ENCODE measurements at places on chromosomes 7 and 10.
A peak's percentile ranks its signal among the peaks of the same experiment; 100 is the strongest.

DNA sequence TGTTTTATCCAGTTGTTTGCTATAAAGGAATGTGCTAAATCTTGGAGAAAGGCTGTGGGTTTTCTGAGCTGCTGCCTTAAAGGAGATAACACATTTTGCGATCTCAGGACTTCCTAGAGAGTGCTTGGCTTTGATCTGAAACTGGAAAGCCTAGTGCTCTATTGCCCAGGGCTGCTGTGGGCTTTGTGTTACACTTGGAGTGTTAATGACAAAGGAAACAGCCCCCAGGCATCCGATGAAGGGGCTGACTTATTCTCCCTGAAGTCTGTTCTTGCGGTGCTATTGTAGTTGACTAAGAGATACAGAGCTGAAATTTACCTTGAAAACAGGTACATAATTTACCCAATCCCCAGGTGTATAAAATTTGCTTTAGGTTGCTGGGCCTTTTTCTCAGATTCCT lies 74.5 kb downstream of the SND1 start:
- no peak for DNase-seq

GRCh38 chr7:71408271-71408670 lies 276.3 kb downstream of the GALNT17 start:
- DNase-seq = peak; percentile 75

GRCh38 chr7:98287486-98287959 lies 6.0 kb downstream of the BRI3 start:
- no peak for DNase-seq

- no peak for DNase-seq
Observed at GRCh38 chr10:46514431-46514861, 42.0 kb downstream of the GPRIN2 start.

DNA sequence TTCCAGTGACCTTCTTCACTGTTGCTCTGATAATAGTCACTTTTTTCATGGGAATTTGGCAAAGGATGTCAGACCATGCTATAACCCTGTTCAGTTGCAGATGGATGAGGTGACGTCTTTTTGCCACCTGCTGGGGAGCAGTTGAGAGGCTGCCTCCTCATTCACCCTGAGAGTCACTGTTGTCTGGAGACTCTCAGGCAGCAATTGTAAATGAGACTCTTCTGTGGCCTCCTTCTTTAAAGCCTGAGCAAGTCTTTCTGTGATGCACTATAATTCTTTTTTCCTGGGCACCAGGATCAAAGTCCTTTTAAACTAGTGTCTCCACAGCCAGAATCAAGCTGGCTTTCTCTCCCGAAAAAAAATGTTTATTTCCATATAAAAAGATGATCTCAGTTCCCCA lies 345.1 kb downstream of the ARL4A start:
- no peak for DNase-seq

GRCh38 chr7:83588602-83589240 lies 60.2 kb downstream of the SEMA3E start:
- DNase-seq = no peak

- DNase-seq = no peak
Observed at GRCh38 chr10:4820804-4821401, 5.1 kb upstream of the AKR1E2 start.

DNA sequence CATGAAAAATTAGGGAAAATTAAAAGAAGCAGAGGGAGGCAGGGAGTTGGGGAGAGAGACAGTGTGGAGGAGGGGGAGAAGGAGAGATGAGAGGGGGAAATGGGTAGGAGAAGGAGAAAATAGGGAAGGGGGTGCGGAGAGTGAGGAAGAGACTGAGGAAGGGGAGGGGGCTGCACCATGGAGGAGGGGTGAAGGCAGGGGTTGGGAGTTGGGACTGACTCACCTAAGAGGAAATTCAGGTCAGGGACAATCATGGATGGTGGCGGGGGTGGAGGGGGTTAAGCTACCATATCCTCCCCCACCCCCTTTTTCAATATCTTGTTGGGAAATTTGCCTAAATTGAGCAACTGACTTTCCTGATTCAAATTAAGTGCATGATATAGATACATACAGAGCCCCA lies 8.0 kb downstream of the GRK5 start:
- DNase-seq = no peak

DNA sequence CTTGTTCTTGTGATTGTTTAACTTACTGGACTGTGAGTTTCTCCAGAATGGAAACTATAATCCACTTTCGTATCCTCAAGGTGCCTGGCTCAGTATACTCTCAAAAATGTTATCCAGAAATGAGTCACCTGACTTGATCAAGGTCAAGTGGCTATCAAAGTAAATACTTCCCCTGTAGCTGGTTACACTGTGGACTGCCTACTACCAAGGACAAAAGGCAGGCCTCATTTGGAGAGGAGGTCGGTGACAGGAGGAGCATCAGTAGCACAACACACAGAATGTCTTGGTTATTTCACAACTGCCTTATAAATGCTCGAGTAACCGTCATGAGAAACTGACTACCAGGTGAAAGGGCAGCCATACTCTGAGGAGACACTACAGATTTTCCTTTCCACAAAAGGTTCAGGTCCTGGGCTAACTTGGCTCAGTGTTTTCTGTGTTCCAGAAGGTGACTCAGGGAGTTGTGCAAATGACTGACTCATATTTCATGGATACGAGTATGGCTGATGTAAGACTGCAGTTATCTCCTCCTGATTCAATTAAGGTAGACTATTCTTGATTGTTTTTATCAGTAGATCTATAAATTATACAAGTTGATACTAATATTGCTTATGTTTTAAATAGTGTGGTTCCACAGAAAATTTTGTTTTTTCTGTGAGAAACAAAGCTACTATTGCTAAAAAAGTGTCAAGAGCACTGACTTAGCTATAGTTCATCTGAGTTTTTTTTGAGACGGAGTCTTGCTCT lies 4.2 kb upstream of the CCNY start:
- DNase-seq = no peak

GRCh38 chr10:17655567-17656146 lies 11.7 kb downstream of the STAM start:
- DNase-seq = no peak

- no peak for DNase-seq
Observed at GRCh38 chr10:11819027-11819426, 4.1 kb upstream of the PROSER2 start.

- DNase-seq = no peak
Observed at GRCh38 chr7:16804674-16805439, at the start of gene AGR2. TSS of gene AGR2 (minus strand) at chr7:16804999. CDS start at chr7:16801796, 3,203 bp downstream.

DNA sequence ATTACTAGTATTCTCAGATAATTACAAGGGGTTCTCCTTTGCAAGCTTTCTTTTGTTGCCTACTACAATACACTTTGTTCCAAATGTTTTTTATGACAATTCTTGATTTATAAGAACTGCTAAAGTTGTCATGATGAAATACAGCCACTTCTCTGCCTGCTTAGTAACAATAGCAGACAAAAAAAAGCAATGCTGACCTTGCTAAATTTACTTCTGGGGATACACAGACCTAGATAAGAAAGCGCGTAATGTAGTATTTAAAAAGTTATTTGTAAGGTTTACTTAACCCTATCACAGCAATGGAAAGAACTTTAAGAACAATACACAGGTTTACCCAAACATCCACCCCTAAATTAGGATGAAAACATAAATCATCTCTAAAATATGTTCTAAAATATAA lies 311.1 kb downstream of the DOCK4 start:
- no peak for DNase-seq

- DNase-seq = no peak
Observed at GRCh38 chr10:88088441-88089340, 225.3 kb downstream of the PTEN start.

DNA sequence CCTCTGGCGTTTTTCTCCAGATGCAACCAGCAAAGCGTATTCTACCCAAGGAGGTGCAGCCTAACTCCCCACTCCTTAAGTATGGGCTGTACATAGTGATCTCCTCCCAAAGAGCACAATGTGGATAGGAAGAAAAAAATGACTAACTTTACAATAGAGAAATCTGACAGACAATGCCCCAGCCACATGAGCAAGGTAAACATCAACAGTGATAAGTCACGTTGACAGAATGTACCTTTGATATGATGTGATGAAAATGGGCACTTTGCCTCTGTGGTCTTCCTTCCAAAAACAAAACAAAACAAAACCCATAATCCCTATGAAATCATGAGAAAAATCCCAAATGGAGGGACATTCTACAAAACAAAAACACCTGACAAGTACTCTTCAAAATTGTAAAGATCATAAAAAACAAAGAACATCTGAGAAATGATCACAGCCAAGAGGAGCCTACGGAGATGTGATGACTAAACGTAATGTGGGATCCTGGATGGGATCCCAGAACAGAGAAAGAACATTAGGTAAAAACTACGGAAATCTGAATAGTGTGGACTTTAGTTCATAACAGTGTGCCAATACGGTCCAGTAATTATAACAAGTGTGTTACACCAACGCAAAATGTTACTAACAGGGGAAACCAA lies 50.6 kb downstream of the ABLIM1 start:
- DNase-seq = no peak

- no peak for DNase-seq
Observed at GRCh38 chr7:30968294-30968693, 4.5 kb downstream of the GHRHR start.

DNA sequence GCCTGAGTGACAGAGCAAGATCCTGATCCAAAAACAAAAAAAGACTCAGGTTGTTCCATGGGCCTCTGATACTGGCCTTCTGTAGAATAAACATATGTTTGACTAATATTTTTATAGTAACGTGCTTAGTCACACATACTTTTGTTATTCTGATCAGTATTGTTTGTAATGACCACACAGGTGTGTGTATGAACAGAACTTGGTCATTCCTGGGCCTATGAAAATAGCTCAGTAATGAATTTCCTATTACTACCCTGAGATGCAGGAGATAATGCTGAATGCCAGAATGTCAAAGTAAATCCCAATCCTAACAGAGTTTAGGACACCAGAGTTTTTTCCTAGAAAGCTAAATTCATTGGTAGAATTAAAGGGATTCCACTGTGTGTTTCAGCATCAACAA lies 108.7 kb downstream of the DOCK4 start:
- DNase-seq = no peak

DNA sequence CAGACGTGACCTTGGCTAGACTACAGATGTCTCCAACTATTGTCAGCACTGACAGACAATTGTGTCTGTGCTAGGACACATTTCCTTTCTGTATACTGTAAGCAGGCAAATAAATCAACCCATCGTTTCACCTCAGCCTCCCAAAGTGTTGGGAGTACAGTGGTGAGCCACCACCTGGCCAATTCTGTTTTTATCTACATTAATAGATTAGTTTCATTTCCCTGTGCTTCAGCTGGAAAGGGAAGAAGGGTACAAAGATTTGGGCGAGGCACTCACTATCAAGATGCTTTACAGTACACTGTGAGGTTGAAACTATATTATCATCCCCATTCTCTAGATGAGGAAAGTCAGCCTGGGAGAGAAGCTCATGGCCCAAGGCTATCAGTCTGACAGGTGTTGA lies 21.9 kb downstream of the SFR1 start:
- no peak for DNase-seq

GRCh38 chr10:48924988-48925387 lies 14.7 kb downstream of the LRRC18 start:
- DNase-seq = no peak

- no peak for DNase-seq
Observed at GRCh38 chr10:118635674-118636402, 40.4 kb upstream of the PRLHR start.

- no peak for DNase-seq
Observed at GRCh38 chr10:73238990-73239566, 8.0 kb downstream of the DNAJC9 start.

DNA sequence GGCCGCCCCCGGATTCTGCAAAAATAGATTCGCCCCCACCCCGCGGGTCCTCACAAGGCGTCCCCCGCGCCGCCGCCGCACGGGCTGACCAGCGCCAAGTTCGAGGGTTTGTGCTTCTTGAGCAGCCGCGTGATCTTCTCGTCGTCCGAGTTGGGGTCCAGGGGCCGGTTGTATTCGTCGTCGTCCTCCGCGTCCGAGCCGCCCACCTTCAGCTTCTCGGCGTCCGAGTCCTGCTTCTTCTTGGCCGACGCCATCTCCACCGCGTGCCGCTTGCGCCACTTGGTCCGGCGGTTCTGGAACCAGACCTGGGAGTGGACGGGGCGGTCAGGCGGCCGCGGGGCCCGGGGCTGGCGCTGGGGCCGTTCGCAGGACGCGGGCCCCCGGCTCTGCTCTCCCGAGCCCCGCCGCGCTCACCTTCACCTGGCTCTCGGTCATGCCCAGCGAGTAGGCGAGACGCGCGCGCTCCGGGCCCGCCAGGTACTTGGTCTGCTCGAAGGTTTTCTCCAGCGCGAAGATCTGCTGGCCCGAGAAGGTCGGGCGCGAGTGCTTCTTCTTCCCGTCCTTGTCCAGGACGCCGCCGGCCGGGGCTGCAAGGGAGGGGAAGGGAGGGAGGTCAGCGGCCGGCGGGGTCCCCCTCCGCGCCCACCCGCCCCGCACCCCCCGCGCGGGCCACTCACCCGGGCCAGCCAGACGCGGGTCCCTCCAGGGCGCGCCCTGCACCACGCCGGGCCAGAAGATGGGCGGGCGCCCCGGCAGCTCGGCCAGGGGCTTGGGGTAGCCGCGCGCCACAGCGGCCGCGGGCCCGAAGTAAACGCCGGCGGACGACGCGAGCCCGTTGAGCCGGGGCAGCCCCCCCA lies 853 bp downstream of the NKX6-2 start:
- DNase-seq = no peak

DNA sequence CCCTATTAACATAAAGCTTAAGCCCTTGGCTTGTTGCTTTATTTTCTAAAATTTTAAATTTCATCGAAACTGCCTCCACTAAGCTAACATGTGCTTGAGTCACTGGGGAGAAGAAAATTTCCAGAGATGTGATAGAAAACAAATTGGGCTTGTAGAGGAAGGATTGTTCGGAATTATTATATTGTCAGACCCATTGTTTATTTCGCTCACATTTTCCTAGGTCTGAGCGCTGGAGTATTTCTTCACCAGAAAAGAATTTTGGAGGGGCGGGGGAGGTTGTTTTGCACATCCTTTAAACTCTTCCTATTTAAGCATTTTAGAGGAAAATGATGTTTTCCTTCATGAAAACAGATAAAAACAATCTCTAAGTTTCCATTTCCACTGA lies 29.1 kb downstream of the CELF2 start:
- no peak for DNase-seq

GRCh38 chr7:28705350-28705749 lies 252.8 kb downstream of the TRIL start:
- no peak for DNase-seq

GRCh38 chr10:62457598-62457997 lies 83.4 kb downstream of the ZNF365 start:
- DNase-seq = no peak

- DNase-seq = no peak
Observed at GRCh38 chr10:124997306-124997705, 55.4 kb downstream of the ZRANB1 start.

- DNase-seq = no peak
Observed at GRCh38 chr7:35241884-35242283, 12.0 kb downstream of the TBX20 start.

DNA sequence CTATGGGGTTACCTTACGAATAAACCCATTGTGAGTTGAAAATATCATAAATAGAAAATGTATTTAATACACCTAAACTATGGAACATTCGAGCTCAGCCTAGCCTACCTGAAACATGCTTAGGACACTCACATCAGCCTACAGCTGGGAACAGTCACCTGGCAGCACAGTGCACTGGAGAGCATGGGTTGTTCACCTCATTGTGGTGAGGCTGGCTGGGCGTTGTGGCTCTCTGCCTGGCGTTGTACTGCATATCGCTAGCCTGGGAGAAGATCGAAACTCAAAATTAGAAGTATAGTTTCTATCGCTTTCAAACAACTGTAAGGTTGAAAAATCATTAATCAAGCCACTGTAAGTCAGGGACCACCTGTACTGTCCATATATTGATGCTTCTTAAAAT lies 17.3 kb upstream of the HBP1 start:
- DNase-seq = no peak

Data from heart right ventricle (tissue), 16 donors.